ENCODE measurements at places on chromosomes 1 and 21.

DNA sequence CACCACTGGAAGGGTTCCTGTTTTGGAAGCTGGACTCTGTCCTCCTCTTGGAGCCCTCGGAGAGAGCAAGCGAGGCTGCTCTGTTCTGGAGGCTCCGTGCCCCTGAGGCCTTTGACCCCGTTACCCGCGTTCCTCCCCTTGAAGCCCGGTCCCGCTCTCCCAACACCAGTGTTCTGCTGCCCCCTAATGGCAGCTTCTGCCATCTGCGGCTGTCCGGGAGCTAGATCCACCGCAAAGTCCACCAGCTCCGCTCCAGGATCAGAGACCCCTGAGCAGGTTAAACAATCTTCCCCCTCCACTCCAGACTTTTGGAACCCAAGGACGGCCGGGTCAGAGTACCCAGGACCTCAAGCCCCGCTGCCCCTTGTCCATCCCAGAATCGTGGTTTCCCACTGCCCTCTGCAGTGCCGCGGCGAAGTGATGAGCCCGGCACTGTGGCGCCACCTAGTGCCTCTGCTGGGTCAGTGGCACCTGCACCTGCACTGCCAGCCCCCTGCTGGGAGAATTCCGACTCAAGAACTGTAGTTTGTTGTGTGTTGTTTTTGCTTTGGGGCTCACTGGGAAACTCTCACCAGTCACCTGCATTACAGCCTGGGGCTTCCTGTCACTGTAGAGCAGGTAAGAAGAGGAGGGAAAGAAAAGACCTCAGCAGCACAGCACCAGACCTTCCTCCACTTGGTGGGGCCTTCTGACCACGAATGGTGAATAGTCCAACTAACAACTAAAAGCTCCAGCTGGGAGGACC lies 63.5 kb upstream of the NFASC start:
- peak; percentile 84 for DNase-seq

DNA sequence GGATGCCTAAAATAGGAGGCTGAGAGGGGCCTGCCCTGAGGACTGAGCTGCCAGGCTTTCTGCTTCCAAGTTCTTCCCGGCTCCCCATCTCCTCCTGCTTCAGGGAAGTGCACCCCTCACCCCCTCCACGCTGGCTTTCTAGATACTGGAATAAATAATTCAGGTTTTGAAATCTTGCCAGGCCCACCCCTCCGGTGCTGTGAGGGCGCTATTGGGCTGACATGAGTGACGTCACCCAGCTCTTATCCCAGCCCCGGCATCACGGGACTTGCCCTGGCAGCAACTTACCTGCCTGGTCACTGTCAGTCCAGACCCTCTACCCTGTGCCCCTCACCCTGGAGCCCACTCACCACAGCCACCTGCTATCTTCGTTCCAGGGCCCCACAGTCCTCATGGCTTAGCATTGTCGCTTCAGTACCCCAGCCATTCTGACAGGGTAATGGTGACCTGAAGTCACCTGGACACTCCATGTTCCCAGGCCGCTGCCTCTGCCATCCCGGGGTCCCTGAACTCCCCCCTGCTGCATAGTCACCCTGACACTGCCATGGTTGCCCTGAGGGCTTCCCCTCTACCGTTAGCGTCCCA lies 819 bp upstream of the GPR3 start:
- no peak for DNase-seq

DNA sequence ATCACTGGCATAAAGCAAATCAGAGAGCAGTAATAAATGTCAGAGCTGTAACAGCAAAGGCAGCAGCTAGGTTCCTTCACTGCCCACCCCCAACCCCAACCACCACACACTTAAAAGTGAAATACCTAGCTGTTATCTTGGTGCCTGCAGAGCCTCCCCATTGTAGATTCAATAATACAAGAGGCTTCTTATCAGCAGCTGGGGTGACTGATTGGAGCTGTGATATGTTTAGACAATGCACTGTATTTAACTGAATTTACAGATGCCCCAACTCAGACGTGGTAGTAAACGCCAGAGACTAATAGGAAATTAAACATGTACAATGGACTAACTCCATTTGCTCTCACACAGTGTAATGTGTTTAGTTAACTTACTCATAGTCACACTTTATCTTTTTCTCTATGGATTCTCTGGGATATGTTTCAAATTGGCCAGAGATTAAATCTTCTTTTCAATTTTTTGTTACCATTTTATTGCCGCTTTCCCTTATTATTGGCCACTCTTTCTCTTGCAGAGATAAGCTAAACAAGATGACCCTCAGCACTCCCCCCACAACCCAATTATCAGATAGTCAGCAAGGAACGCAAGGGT lies 117.1 kb downstream of the ESRRG start:
- DNase-seq = no peak

- DNase-seq = no peak
These were observed 1.0 kb downstream of the ZNF496 start for GRCh38 chr1:247330548-247331171.

GRCh38 chr1:219302697-219303096 lies 129.0 kb downstream of the LYPLAL1 start:
- no peak for DNase-seq

DNA sequence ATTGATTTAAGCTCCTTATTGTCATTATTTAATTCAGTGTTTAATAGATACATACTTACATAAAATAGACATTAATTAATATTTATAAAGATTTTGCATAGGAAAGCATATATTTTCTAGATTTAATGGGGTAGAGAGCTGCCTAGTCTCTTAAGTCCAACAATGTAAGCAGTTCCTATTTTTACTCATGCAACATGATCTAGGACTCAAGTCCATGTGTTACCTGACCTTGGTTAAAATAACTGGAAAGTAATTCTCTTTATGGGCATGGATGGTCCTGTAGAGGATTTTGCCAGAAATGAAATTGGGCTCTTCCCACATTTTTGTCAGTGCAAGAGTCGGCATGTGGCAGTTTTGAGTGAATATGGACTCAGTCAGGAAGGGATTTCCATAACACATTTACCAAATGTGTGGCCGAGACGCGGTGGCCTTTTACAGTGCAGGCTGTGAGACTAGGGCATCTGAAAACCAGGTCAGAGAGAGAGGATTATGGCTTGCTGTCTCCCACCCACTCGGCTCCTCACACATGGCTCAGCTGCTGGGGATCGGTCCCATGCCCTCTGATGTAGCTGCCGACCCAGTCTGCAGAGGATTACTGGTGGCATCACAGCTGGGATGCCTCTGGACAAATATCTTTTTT lies 6.2 kb upstream of the KIF1B start:
- DNase-seq = no peak
